ENCODE measurements at places on chromosomes 4 and X.

- no peak for DNase-seq
Observed at GRCh38 chr4:65865489-65865888, 195.2 kb upstream of the EPHA5 start.

DNA sequence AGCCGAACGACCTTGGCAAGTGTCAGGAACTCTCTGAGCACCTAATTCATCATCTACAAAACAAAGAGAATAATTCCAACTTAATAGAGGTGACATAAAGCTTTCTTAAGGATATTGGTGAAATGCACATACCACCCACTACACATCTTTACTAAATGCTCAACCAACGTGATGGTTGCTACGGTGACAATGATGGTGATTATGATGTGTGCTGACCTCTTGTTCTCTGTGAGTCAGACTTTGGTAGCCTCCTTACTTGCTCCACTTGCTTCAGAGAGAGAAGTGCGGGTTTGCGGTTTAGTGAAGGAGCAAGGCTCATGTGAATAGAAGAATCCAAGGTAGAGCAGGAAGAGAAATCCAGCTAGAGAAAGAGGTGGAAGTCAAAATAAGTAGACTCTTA is 52.8 kb upstream of the CLNK start:
- no peak for DNase-seq

GRCh38 chrX:136963973-136964372 is 69.8 kb downstream of the GPR101 start:
- DNase-seq, result no peak

DNA sequence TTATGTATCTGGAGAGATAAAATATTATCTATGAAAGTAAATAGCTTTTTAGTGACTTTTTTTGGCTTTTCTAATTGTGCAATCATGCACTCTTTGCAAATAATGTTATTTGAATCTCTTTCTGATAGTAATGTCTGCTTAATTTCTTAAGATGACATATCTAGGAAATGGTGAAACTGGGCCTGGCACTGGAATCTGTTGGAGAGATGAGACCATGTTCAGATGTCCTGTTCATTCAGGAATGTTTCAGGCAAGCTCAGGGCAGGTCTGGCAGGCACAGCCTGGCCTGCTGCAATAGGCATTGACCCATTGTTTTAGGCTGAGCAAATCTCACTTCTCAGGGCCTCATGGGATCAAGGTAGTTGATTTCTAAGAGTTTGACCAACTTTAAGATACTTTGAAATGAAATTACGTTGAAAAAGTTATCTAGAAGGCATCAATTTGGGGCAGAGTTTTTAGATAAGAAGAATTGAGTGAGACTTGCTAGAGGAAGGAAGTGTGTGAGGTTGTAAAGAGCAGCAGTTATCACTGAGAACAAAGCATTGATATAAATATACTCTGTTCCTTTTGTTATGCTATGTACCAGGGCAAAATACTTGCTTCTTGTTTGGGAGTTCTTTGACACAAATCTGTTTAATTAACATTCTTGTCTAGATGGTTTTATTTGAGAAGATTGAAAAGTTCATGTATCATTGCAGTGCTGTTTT is 133.0 kb upstream of the LEF1 start:
- no peak for DNase-seq

DNA sequence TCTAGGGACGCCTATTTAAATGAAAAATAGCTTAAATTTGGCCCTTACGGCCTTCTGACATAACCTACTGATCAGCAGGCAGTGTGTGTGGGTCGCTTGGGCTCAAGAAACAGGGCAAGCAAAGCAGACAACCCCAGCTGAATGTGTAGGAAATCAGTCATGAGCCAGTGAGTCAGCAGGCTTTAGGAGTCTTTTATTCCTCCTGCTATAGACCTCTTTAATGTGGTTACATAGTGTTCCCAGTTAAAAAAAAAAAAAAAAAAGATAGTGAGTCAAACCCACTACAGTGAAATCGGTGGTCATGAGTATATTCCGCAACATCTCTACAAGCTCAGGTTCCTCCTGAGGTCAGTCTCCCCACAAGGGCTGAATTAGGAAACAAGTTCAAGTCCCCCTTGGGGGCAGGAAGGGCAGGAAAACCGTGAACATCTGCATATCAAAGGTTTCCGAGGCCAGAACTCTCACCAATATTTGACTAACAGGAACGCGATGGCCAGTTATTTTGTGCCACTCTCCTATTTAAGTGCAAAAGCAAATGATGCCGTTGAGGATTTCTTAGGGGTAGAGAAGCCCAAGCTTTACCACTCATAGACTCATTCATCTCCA is 32.7 kb downstream of the ACSL1 start:
- peak; percentile 91 for DNase-seq

- no peak for DNase-seq
Observed at GRCh38 chrX:110989447-110989846, 106.5 kb upstream of the PAK3 start.

- no peak for DNase-seq
Observed at GRCh38 chr4:16018841-16019240, 55.9 kb upstream of the FGFBP2 start.

DNA sequence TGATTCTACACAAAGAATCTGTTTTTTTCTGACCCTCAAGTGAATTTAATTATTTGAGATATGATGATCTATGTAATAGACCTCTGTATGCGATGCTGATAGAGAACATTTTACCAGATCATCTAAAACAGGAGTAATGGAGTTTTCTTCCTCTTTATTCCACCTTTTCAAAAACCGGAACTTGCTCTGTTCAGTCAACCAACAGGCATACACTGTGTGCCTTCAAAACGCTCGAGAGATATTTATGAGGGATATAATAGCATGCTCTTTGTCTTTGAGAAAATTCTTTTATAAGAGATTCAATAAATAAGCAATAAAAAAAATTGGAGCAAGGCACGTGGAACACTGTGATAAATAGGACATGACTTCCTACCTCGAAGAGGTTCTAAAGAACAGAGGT is 2.0 kb downstream of the NYX start:
- peak; percentile 13 for DNase-seq

GRCh38 chr4:140065393-140065792 is 88.6 kb downstream of the MAML3 start:
- DNase-seq, result no peak

GRCh38 chr4:180682776-180683175 is 1560.4 kb upstream of the TENM3 start:
- DNase-seq, result no peak
